ENCODE measurements at places on chromosomes 11 and 22.

DNA sequence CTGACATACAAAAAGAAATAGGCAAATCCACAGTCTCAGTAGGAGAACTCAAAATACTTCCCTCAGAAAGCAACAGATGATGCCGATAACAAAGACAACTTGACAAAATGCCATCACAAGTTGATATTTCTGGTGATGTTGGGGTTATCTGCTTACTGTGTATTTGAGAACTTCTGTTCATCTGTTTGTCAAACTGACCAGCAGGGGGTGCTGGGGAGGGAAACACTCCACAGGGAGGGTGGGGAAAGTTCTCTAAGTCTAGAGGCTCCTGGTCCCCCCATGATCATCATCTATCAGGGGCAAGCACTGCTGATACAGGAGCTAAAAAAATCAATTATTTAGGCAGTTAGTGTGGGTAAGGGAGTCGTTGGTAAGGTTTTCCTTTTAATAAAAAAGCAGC is 19.2 kb downstream of the GLYATL1 start:
- DNase-seq = no peak

DNA sequence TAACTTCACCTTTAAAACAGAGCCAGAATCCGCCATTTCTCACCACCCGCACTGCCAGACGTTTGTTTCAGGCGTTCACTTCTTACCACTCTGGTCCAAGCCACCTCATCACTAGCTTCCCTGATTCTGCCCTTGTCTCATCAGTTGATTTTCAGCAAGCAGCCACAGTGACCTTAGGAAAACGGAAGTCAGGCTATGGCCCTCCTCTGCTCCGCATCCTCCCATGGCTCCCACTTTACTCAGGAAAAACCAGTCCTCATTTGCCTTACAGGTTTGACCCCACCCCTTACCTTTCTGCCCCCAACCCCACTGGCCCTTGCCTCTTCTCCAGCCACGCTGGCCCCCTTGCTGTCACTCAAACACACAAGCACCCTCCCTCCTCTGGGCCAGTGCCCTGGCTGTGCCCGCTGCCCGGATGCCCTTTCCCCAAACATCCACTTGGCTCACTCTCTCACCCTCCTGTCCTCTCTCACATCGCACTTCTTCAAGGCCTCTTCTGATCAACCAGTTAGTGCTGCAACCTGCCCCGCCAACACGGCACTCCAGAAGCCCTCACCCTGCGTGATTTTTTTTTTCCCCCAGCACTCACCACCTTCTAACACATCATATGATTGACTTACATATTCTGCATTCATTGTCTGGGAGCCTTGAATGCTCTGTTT is 18.9 kb downstream of the TPST2 start:
- DNase-seq = no peak

DNA sequence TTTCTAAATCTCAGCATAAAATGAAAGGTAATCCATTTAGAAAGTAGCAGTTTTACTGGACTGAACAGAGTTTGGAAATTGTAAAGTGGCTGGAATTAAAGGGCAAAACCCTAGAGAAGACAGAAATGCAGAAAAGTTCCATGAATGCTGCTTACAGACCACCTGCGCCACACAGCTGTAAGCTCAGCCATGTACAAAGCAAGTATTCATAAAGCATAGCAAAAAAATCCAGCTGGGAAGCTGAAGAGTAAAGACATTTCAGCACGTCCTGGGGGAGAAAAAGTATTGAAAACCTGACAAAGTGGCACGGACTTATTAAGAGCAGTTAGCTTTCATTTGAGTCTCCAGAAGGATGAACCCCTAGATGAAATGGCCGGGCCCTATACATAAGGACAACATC is 220.1 kb upstream of the CNTN5 start:
- DNase-seq = no peak

- DNase-seq = no peak
Measured at GRCh38 chr22:19226428-19226827, 47.9 kb upstream of the SLC25A1 start.

DNA sequence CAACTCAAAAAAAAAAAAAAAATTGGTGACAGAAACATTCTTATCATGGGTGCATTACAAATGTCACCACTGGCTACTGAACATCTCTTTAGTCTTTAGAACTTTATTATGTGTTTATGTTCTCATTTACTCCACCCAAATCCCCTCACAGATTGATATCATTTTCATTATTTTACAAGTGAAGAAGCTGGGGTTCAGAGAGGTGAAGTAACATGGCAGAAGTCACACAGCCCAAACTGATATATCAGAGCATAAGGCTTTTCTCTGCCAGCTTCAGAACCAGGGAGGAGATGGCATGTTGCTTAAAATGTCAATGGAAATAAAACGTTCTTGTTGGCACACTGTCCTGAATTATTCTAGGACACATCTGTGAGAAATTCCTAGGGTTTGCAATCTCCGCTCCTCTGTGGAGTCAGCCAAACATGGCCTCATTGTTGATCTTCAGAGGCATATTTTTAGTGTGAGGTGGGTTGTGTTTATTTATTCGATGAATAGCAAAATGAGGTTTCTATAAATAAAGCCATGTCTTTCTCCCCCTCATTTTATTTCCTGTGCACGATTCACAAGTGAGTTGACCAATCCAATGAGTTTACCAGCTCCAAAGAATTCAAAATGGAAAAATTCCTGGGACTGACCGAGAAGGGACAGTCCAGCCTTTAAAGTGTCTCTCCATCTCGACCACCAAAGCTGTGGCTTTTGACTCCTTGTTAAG is 72.9 kb upstream of the ANO1 start:
- DNase-seq = no peak

All from islet precursor cell (in vitro differentiated cells).